ENCODE measurements at places on chromosomes 3 and 15.

DNA sequence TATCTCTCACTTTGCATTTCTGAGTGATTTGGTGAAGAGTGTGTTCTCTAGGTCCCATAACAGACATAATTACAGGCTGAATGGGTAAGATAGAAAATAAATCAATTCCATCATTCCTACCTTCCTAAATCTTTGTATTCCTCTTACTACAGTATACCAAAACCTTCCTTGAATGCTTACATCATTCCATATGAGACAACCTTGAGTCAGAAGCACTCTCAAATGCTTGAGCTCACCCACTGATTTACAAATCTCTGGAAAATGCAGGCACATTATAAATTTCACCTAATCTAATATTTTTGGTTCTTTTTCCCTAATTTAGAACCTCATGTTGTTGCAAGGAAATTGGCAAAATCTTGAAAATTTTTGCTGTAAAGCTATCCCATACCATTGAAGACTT is 239.1 kb downstream of the CBLB start:
- no peak for DNase-seq

DNA sequence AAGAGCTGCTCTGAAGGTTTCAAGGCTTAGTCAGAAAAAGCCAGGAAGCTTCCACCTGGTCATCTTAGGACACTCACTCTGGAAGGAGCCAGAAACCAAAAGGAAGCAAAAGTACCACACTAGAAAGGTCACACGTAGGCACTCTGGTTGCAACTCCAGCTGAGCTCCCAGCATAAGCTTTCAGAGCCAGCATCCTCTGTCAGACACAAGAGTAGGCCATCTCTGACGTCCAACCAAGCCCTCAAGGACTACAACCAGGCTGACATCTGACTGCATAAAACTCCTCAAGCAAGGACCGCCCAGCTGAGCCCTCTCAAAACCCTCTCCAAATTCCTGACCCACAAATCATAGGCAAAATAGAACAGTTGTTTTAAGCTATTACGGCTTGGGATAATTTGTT is 12.8 kb downstream of the SH3BP5 start:
- DNase-seq, result peak; percentile 95

DNA sequence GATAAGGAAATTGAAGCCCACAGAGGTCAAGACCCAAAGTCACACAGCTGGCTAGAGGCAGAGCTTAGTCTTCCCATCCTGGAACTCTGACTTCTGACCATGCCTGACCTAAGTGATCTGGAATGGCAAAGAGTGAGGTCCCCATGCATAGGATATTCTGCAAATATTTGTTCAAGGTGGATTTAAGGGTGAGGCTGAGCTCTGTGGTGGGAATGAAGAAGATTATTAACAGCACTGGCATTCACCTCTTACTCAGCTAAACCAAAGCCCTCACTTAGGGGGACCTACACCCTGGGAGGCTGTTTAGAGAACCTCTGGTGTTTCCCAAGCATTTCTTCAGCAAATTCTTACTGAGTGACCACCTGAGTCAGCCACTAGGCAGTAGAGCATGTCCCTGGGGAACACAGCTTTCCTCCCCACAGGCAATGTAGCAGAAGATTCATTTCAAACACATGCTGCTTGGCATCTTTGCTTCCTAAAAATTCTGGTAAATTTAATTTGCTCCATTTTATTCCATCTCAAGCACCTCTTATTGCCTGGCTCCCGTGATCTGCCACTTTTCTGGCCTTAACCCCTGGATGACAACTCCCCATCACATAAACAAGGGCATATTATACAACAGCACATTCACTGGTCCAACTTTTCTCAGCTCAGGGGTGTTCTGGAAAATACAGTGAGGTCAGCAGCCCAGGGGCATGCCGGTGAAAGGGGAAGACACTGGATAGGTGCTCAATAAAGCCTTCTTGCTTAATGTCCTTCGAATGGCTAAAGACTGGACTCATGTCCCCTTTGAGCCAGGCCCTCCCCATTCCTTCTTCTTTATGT is 176.0 kb downstream of the ABHD5 start:
- peak; percentile 69 for DNase-seq

- DNase-seq, result peak; percentile 81
These were observed 7.7 kb downstream of the DUOXA2 start for GRCh38 chr15:45121706-45122417.

- DNase-seq, result no peak
These were observed 2.3 kb downstream of the RPLP1 start for GRCh38 chr15:69454953-69455352.

All from stromal cell of bone marrow (primary cell).